ENCODE measurements at places on chromosomes 12 and 14.

- DNase-seq, result no peak
Measured at GRCh38 chr14:55928276-55928675, 189.9 kb upstream of the PELI2 start.

- peak; percentile 55 for DNase-seq
Measured at GRCh38 chr12:9064815-9065606, 50.7 kb downstream of the A2M start.

DNA sequence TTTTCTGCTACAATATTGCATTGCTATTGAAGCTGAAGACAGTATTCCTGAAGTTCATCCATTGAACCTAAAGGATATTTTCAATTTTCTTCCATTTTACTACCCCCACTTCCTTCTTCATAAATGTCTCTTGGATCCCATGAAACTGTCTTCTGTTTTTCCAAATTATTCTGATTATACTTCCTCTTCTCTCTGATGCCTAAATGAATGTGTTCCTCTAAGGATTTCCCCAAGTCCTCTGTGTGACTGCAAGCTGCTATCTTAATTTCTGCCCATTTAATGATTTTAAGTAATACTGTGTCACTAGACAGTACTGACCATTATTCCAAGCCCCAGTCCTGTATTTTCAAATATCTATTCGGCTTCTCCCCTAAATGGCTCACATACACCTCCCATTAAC is 102.9 kb downstream of the TAOK3 start:
- DNase-seq, result no peak

DNA sequence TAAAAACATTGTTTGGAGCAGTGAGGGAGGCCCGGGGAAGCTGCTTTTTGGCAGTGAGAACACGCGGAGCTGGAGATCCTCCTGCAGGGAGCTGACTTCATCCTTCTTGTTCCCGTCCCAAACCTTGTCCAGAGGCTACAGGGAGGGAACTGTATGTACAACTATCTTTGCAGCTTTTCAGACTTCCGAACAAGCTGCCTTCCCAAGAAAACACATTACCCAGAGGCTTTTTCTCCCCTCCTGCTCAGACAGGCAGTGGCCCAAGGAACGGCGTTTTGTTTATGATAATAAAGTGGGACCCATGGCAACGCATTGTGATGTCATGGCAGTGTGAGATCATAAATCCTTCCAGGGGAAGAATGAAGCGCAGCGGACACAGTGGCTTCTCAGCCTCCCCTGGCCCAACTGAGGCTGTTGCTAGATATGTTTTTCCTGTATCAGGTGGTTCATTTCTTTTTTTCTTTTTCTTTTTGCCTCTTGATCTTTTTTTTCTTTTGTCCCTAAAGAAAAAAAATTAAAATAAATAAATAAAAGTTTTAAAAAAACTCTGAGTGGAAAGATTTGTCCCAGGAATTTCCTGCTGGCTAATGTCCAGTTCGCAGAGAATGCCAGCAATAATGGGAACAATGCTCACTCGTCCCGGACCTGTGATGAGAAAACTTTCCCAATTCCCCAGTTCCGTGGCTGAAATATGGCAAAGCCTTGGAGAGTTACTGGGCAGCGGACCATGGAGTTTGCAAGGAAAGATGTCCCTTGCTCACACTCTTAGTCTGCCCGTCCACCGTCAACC is 103.4 kb upstream of the MAP1LC3B2 start:
- DNase-seq, result no peak

- DNase-seq, result no peak
Measured at GRCh38 chr14:90566481-90566880, 169.7 kb downstream of the CALM1 start.

- no peak for DNase-seq
Measured at GRCh38 chr12:39958377-39958776, 147.5 kb downstream of the SLC2A13 start.

DNA sequence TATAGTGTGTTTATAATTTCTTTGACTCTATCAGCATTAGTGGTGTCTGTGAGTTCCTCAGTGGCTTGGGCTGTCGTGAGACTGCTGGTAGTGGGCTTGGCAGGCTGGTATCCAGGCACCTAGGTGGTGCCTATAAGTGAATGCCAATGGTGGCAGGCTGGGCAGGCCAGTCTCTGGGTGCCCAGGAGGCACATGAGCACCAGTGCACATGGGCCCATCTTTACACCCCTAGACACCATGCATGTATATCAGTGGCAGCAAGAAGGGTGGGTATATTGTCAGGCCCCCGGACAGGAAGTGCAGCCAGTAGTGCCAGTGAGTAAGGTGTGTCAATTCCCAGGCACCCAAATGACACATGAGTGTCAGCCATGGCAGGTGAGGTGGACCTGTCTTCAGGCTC is 138.2 kb downstream of the PRKD1 start:
- DNase-seq, result no peak

DNA sequence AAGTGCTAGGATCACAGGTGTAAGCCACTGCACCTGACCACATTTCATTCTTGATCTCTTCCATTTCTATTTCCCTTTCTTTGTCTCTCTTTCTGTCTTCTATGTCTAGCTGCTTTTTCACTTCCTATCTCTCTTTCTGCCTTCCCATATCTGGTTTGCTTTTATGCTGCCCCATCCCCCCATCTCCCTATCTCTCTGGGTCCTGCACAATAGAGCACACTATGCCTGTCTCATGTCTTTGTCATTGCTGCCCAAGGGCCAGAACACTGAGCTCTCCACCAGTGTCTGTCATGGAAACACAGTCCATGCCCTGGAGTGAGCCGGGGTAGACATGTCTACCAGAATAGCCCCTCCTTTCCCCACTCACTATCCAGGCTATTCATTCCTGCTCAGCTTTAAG is 12.3 kb upstream of the RARG start:
- DNase-seq, result no peak

GRCh38 chr12:88538250-88538649 is 42.0 kb downstream of the KITLG start:
- DNase-seq, result no peak

- DNase-seq, result peak; percentile 62
Measured at GRCh38 chr12:109310247-109311125, 1.4 kb upstream of the FOXN4 start.

DNA sequence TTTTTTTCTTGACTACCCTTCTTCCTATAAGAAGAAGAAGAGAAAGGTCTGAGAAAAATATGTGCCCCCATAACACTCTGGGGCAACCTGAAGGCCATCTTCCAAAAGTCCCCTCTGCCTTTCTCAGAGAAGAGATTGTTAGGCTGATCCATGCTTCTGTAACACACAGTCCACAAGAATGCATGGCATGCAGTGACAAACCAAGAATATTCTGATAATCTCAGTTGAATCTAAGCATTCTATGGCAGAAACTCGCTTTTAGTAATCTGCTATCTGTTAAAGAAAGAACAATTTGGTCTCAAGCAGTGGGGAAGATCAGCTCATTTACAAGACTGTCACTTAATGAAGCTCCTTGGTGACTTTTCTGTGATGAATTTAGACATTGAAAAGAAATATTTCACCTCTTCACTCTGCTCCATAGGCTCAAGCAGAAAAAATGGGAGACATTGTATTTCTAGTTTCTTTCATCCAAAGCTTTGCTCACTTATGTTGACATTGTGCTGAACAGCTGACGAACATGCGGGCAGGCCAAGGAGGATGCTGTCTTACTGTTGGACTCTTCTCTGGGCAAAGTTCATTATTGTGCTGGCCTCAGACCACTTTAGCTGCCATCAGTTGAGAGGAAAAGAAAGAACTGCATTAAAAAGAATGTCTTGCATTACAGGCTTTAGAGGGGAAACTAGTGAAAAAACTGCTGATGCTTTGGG is 957.1 kb downstream of the DIO2 start:
- no peak for DNase-seq

GRCh38 chr12:11568762-11569478 is 80.6 kb upstream of the ETV6 start:
- DNase-seq, result no peak

- DNase-seq, result peak; percentile 14
Measured at GRCh38 chr12:92270521-92270920, 124.9 kb upstream of the BTG1 start.

GRCh38 chr14:24784981-24785380 is 151.0 kb upstream of the GZMB start:
- DNase-seq, result no peak

DNA sequence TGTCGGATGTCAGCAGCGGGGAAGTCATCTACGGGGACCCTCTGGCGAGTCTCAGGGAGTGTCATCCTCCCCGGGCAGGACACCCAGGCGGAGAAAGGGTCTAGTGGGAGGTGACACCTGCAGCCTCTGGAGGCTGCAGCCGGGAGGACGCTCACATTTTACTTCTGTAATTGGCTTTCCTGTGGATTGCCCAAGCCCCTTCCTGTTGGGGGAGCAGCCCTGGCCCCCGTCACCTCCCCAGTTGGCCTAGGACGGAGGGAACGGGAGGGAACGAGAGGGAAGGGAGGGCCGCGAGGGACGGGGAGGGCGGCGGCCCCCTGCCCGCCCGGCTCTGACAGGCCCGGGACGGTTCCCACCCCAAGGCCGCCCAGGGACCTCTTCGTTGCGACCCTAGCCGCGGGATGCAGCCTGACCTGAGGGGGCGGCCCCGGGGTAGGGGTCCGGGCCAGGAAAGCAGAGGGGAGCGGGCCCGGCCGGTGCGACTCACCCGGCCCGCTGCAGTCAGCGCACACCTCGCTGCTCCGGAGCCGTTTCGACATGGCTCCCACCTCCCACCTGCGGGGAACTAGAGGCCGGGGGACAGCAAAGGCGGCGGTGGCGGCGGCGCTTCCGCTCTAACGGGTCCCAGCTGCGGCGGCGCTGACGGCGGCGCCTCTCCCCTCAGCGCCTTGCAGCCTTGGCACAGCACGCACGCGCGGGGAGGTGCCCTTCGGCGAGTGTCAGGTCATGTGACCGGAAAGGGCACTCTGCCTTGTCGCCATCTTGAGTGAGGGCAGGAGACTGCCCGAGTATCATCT is at the start of gene GIT2:
Gene GIT2, minus strand, starts transcription at position 683 of the 797 bp plus-strand sequence. Its CDS starts 144 bp downstream, at position 539.
- DNase-seq, result peak; percentile 86

DNA sequence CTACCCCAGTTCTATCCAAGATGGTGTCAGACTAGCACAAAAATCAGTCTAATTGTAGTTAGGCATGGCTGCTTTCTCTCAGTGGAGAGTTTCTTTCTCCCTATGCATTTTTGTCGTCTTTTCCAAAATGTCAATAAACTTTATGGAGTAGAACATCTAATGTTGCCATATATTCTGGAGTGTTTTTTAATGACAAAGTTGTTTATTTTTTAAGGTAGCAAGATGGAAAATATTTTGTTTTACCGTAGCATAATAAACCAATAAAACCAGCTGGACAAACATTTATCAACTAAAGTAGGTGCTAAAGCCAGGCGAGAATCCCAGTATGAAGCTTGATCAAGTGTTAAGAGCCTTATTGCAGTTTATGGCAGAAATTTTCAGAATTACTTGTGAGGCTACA is 146.3 kb downstream of the TMTC2 start:
- DNase-seq, result no peak

Measured in DMS79 treated with DMSO at 0.1 percent for 48 hours (cell line).